ENCODE measurements at places on chromosomes 5 and 9.

- peak; percentile 78 for DNase-seq
Observed at GRCh38 chr5:74409712-74410111, 230.8 kb downstream of the ENC1 start.

DNA sequence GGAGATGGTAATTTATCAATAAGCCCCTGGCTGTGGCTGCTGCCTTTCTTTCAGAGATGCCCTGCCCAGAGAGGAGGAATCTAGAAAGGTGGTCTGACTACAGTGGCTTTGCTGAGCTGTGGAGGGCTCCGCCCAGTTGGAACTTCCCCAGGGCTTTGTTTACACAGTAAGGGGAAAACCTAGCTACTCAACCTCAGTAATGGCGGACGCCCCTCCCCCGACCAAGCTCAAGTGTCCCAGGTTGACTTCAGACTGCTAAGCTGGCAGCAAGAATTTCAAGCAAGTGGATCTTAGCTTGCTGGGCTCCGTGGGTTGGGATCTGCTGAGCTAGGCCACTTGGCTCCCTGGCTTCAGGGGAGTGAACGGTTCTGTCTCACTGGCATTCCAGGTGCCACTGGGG lies 865.4 kb upstream of the ACO1 start:
- no peak for DNase-seq

DNA sequence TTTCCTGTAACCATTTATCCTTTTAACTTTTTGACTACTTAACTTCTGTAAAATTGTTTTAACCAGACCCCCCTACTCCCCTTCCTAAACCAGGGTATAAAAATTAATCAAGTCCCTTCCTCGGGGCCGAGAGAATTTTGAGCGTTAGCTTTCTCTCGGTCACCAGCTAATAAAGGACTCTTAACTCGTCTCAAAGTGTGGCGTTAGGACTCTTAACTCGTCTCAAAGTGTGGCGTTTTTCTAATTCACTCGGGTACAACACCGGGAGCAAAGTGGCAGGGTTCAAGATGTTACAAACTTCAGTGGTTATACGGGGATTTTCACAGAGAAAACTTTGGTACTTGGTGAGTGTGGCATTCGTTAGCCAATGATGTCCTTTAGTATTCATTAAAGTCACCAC lies 39.7 kb upstream of the PPP1R26 start:
- DNase-seq = no peak

DNA sequence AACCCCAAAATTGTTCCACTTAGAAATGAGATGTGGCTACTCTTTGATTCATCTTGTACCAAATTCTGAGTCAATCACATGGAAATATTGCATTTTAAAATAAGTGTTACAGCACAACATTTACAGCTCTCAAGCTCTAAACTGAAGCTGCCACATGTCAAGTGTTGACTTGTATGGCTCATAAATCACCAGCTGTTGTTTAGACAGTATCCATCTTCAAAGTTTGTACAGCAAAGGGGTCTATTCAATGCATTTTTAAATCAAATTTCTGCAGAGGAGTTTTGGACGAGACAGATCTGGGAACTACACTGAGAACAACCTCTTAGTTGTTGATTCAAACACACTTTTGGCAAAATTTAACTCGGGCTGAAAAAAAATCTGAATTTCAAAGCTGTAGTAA lies 31.4 kb downstream of the CHSY3 start:
- no peak for DNase-seq

- no peak for DNase-seq
Observed at GRCh38 chr5:52041842-52042241, 658.6 kb downstream of the ISL1 start.

- DNase-seq = no peak
Observed at GRCh38 chr9:134333234-134333873, 7.1 kb downstream of the RXRA start.

DNA sequence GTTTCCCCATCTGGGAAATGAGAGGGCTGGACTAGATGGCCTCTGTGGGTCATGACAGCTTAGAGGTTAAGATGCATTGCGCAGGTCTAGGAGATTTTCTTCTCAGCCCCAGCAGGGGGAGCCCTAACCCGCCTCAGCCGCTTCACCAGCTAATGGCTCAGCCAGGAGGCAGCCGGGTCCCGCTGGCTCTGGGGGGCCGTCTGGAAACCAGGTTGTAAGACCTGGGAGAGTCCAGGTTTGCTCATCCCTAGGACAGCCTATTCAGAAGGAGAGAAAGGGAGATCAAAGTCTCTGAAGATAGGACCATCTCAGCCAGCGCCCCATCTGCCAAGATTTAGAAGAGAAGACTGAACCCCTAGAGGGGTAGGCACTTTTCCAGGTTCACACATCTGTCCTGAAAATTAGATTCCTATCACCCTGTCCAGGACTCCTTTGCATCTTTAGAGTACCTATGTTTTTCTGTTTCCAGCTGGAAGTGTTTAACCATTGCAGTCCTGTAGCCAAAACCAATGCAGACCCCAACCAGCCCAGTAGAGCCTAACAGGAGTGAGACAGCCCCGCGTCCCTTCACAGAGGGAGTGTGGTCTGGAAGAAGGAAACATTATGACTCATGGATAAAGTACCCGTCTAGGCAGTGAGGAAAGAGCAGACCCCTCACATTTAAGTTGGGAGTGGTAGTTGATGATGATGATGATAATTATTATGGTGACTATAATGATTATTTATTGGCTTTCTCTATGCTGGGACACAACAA lies 27.5 kb downstream of the SPARC start:
- peak; percentile 14 for DNase-seq

DNA sequence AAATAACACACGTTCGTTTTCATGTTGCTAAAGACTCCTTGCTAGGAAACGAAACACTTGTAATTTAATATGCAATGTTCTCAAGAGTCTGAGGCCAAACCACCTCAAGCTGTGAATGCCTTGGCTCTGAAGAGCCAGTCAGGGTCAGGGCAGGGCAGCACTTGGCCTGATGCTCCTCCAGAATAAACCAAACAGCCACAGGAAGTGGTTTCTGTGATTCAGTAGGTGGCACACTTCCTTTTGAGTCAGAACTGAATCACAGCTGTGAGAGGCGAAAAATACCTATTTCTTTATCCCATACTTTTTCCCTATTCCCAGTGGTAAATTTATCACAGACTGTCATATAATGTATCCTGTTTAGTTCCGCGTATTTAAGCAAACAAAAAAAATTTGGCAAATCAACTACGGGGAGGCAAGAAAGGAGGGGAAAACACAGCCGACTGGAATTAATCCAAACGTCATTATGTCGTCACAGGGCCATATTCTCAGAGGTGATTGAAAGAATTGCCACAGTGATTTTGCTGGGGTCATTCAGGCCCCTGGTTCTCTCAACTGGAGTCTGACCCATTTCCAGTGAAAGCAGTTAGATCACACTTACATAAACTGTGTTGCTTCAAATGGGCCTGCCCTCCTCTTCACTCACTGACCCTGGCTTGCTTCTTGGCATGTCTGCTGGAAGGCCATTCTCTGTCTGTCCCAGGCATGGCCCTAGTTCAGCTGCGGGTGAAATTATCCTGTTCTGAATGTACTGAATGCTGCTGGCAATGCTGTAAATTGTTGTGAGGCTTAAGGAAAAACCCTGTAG lies 71.2 kb downstream of the ARRDC3 start:
- DNase-seq = peak; percentile 9

DNA sequence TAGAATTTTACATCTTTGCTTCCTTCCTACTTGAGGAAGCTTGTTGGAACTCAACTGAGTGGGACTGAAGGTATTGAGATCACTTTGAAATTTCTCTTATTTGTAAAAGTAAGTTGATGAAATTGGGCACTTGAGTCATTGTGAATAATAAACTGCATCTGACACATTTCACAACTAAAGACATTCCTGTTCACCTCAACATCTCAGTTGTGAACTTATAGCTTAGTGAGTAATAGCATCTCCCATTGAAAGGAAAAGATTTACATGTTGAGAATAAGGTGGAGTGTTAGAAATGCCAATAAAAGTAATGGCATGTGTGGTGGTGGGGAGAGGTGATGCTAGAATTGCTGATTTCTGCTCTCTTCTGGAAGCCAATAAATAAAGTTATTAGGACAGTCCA lies 145.0 kb downstream of the SLC24A2 start:
- no peak for DNase-seq

GRCh38 chr9:4620057-4620765 lies 41.9 kb upstream of the PLPP6 start:
- no peak for DNase-seq

DNA sequence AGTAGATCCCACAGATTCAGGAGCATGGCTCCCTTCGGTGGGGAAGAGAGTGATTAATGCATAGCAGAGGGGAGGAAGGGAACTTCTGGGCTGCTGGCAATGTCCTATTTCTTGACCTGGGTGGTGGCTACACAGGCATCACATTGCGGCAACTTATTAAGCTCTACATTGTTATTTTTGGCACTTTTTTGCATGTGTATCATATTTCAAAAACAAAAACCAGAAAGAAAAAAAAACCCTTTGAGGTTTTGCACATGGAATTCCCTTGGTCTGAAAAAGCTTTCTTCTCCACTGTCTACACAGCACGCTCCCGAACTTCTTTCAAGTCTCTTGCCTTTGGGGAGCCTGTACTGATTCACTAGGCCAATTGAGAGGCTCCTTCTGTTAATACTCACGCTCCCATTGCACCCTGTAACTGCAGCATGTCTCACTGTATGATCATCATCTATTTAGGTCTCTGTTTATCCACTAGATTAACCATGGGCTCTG lies 25.1 kb downstream of the CEMIP2 start:
- no peak for DNase-seq

GRCh38 chr9:134192311-134192950 lies 28.1 kb upstream of the RNU6ATAC start:
- no peak for DNase-seq

- DNase-seq = no peak
Observed at GRCh38 chr9:132756214-132756845, 86.1 kb downstream of the GTF3C4 start.

DNA sequence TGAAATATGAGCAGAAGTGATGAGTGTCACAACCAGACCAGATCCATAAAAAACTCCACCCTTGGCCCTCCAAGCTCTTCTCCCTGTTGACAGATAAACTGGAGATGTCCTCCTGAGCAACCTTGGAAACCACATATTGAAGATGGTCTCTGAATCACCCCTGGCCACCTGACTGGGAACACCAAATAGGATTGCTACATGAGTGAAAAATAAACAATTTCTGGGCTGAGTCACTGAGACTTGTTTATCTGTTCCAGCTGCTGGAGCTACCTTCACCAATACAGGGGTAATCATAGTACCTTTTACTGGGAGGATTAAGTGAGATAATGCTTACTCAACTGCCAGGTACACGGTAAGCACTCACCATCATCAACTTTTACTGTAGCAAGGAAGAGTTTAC lies 53.3 kb downstream of the PCA3 start:
- no peak for DNase-seq

- no peak for DNase-seq
Observed at GRCh38 chr5:149381986-149382338, 2.9 kb upstream of the IL17B start.

Measured in NCI-H187 (cell line).